AG04449 (cell line): ENCODE measurements at places on chromosomes 1 and 21.

GRCh38 chr1:110580244-110580643, 25.9 kb downstream of the KCNA2 start:
- no peak for DNase-seq

DNA sequence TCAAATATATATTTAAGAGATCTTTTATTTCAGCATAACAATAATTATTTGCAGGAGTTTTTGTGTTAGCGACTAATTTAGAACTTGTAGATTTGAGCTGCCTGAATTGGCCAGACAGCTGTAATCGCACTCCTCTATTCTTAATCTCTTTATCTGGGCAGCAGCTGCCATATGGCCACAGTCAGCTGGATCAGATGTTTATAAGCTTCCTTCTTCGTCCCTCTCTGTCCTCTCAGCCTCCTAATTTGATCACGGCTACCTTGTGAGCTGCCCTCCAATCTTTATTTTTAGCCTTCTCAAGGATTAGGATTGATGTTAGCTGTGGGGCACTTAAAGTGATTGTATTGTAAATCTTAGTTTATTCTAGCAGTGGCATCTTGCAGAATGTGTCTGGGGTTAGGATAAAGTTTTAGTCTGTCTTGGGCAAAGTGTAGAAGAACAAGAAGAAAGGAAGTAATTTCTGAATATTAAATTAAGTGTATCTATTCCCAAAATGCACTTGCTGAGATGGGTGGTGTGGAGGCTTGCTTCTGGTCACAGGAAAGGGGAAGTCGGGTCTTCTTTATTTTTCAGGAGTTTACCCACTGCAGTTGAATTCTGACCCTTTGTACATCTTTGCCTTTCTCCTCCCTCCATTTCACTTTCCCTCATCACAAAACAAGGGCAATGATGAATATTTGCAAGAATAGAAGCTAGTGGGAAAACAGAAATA, 1.1 kb downstream of the ZBTB18 start:
- no peak for DNase-seq

- DNase-seq = no peak
Measured at GRCh38 chr1:54708385-54708784, 7.3 kb upstream of the TTC4 start.

DNA sequence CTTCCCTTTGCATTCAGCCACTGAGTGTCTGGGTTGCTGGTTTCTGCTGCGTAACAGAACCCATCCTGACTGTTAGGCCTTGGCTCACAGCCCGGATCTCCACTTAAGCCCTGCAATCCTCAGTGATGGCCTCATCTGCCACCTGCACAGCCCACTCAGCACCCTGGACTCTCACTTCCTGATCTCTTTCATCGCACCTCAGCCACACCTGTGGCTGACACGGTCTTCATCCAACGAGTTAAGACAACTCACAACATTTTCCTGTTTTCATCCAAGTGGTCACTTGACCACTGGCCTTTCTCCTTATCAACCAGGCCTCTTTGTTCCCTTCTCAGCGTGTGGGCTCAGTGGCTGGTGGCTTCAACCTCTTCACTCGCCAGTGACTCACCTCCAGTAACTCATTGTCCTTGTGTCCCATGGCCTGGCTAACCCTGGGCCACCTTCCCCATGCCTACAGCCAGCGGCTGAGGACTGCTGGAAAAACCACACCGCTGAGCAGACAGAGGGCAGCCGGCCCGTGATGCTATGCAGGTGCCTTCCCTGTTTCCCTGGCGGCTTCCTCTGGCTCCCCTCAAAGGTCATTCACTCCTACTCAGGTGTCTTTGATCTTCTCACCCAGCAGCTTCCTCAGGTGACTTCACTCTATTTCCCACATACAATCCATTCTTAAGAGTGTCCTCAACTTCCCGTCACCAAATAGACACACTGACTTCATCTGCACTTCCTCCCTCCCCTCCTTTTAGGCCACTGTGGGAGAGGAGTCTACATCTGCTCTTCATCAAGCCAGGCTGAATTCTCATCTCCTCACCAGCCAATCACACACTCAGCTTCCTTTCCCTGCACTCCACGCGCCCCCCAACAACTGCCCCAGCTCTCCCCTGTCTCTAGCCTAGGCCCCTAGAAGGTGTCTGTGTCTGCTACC, 19.9 kb upstream of the EDN2 start:
- DNase-seq = no peak
